ENCODE measurements at places on chromosomes 2 and 18. TPM values are rescaled to one million over a fixed set of nuclear protein-coding genes. Genes with fewer than 3 reads are reported as not detected.

The TBR1 gene
- total RNA-seq = not detected

The CERKL gene
- 1.3 TPM for total RNA-seq

GRCh38 chr2:204842661-204843485 lies 297.6 kb downstream of the PARD3B start:
- peak; percentile 51 for DNase-seq

GRCh38 chr2:169819106-169819505 lies 5.6 kb downstream of the METTL5 start:
- no peak for DNase-seq

DNA sequence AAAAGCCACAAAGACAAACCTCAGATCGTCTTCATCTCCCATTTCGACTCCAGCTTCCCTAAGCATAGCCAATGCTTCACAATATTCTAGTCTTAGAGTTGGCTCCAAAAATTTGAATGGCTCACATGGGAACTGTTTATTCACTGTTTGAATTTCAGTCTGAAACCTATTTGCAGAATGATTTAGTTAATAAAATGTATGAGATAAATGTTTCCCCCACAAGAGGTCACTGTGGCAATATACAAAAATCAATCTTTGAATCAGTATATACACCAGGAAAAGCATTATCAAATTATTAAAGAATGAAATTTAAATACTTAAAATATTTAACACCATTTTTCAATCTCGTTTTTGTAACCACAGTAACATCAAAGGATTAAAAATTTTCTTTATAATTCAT lies 40.0 kb upstream of the MCM6 start:
- peak; percentile 18 for DNase-seq

The DYTN gene
- total RNA-seq = not detected

The RNU2-63P gene
- total RNA-seq = not detected

DNA sequence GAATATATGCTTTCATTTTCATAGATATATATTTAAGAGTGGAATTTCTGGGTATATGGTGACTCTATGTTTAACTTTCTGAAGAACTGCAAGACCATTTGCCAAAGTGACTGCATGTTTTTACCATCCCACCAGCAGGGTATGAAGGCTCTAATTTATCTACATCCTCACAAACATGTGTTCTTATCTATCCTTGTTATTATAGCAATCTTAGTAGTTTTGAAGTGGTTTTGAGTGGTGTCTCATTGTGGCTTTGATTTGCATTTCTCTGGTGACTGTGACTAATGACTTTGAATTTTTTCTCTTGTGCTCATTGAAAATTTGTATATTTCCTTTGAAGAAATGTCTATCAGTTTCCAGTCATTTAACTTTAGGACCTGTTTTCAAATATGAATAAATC lies 310.2 kb upstream of the NRP2 start:
- no peak for DNase-seq

DNA sequence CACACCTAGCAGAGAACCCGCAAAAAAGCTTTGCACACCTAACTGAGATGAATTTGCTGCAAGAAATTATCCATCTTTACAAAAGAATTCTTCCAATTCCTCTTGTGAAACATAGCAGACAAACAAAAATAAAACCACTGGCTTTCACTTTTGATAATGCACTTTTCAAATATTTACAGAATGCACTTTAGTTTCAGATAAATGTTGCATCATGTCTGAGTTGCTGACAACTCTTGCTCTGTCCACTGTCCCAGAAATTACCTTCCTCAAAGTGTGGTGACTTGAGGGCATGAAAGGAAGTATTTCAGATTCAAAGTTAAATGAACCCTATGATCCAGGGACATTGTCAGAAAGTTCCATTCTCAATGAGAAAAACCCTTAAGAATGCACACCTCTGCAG lies 256.2 kb upstream of the PARD3B start:
- DNase-seq = no peak

DNA sequence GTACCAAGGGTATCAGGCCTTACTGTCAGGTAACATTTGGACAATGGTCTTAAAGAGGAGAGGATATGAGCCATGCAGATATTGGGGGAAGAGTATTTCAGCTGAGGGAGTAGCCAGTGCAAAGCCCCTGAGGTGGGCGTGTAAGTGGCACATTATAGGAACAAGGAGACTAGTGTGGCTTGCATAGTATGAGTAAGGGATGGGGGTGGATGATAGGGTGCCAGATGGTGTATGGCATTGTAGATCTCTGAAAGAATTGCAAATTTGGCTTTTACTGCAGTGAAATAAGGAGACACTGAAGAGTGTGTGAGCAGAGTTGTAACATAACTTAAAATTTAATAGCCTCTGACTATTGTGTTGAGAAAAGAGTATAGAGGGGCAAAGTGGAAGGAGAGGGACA lies 244.0 kb downstream of the PDE11A start:
- no peak for DNase-seq

- no peak for DNase-seq
Observed at GRCh38 chr2:216792222-216793021, 67.4 kb downstream of the TNP1 start.

The RAB6D gene
- not detected for total RNA-seq

The THUMPD2 gene
- 10.5 TPM for total RNA-seq

The REG1B gene
- total RNA-seq = not detected
